ENCODE measurements at places on chromosomes 2 and 18.

DNA sequence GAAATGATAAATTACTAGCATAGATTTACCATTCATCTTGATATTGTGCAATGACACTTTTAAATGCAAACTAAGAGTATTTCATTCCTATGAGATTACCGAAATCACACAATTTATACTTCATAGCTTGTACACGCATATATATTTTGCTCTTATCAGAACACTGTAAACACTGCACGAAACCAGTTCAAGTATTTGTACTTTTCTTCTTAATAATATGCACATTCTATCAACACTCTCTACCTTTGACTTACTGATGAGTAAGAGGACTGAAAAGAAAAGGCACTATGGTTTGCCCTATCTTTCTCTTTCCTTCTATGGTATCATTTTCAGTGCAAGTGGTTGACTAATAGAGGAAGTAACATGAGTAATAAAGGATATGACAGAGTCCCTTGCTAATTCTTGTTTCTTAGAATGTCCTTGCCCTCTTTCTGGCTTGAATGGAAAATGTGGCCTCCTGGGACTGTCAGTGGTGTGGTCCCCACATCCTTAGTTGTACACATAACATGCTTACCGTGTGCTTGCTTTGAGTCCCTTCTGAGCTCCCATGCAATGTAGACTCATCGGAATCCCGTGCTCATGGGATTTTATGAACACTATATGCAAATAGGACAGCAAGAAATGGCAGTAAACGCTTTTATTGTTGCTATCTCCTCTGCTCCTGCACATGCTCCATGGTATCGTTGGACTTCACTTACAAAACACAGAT is 363.5 kb upstream of the TNP1 start:
- DNase-seq: peak; percentile 21

DNA sequence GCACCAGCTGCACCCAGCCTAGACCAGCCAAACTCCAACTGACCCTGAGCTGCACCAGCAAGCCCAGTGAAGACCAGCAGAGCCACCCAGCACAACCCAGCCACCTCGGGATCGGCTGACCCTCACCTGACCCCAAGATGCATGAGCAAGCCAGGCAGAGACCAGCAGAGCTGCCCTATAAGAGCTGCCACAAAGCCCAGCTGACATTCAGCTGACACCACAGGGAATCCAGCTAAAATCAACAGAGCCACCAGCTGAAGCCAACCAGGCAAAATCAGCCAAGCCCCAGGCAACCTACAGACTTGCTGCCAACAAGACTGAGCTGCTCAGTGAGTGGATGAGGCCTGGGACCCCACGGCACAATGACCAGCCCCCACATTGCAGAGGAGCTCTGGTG is 54.6 kb downstream of the CYP27C1 start:
- no peak for DNase-seq

DNA sequence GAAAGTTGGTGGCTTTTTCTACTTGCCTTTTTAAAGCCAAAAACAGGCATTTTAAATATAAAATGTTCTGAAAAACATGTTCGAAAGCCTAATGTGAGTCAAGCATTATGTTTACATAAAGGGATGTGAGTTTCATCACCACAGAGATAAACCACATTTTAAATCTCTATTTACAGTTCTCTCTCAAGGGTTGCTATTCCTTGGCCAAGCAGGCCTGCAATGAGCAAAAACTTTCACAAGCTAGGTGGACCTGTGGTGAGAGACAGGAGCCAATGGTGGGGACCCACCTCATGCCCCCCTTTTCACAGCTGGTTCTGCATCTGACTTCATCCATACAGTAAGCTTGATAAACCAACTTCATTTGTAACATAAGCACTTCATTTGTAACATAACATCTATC is 65.1 kb downstream of the CUL3 start:
- DNase-seq: no peak

GRCh38 chr2:611519-611918 is 65.7 kb downstream of the TMEM18 start:
- no peak for DNase-seq

Measured in stimulated activated CD4-positive, alpha-beta T cell treated with anti-CD3 and anti-CD28 coated beads, TNF-alpha, amount 100 ng/mL, for 24 hours (primary cell).